ENCODE measurements at places on chromosomes 1 and 21. TPM values are rescaled to one million over a fixed set of nuclear protein-coding genes. Genes with fewer than 3 reads are reported as not detected.

Gene BOLA1
- 11.5 TPM for total RNA-seq

DNA sequence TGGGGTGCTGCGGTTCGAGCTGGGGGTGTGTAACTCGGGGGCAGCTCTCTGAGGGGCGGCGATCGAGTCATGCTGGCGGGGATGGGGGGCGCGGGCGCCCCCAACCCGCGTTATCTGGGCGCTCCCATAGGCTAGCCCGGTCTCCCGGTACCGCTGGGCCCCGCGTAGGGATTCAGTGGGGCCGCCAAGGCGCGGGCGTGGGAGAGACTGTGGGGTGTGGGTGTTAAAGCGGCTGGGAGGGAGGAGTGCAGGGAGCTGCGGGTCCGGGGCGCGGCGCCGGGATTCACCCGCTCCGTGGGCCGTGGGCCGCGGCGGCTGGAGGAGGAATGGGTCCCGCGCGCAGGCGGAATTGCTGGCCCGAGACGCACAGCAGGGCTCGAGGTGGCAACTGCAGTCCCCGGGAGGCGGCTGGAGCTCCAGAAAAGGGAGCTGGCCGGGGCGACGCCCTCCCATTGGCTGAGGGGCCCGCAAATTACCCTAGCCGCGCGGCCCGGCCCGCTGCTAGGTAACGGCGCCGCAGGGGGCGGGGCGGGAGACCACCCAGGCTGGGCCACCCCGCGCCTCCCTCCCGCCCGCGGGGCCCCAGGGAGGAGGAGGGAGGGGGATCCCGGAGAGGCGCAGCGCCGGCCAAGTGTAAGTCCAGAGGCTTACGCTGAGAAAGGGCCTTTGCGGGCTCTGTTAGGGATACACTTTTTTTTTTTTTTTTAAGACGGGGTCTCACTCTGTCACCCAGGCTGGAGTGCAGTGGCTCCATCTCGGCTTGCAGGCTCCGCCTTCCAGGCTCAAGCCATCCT, at the start of gene PTCH2:
TSS of gene PTCH2 (minus strand) at position 392 of the 794 bp plus-strand sequence. CDS start at position 71, 321 bp downstream.
- DNase-seq = peak; percentile 67

GRCh38 chr1:1001057-1001783, 1.3 kb upstream of the HES4 start:
- DNase-seq = no peak

Gene CFHR2
- total RNA-seq = not detected

GRCh38 chr1:200279810-200280411, 129.9 kb downstream of the ZNF281 start:
- no peak for DNase-seq

Gene DPYD
- 91.9 TPM for total RNA-seq

DNA sequence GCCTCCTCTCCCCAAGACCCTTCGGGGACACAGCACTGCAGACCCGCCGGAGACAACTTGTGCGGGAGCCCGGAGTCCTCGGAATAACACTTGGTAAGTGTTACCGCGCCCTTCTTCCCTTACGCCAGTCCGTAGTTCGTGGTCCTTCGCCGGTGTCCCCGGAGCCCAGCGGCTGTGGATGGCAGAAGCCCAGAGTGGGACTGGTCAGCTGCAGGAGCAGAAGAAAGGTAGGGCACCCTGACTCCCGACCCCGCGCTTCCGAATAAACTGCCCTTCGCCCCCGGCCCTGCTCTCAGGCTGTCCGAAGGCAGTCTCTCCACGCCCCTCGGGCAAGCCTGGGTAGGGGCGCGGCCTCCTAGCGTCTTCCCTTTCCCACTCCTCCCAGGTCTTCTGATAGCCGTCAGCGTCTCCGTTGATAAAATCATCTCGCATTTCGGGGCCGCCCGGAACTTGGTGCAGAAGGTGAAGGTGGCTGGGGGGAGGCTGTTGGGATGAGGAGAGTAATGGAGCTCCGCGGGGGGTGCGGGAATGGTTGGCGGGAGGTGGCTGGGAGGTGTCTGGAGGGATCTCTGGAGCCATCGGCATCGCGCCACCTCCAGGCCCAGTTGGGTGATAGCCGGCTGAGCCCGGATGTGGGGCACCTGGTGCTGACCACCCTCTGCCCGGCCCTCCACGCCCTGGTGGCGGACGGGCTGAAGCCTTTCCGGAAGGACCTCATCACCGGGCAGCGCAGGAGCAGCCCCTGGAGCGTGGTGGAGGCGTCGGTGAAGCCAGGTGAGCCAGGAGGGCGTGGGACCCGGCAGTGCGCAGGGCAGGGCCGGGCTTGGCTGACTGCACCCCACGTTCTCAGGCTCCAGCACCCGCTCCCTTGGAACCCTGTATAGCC, 4.3 kb downstream of the RUSC1 start:
- peak; percentile 79 for DNase-seq

Gene SPRR2B
- not detected for total RNA-seq

DNA sequence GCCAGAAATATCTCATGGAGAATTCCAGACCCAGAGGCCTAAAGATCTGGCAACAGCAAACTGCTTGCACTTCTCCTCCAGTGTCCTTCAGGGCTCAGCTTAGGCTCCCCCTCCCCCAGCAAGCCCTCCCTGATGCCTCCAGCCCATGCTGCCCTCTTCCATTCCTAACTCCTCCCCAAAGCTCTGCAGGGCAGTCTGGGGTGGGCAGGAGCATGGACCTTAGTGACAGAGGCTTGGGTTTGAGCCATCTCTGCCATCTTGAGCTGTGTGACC, 436.8 kb downstream of the PTPRU start:
- no peak for DNase-seq

DNA sequence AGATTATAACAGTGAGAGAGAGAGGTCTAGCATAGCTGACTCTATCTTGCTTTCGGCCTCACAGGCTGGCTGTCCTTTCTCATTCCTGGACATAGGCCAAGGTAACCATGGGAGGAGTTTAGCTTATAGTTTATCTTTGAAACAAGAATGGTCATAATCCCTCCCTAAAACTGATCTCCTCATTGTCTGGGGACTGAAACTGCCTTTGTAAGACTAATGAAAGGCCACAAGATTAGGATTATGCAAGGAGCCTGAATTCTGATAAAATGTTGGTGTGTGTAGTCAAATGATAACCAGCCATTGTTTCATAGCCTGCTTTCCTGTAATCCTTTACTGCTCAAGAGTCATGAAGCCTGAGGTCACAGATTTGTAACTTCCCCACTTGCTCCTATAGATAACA, 131.9 kb upstream of the LYPLAL1 start:
- no peak for DNase-seq

Gene INSRR
- total RNA-seq = not detected

Gene TMIGD3
- 9.0 TPM for total RNA-seq

GRCh38 chr21:23939369-23940065, 1667.8 kb downstream of the MRPL39 start:
- no peak for DNase-seq

- DNase-seq = peak; percentile 48
Measured at GRCh38 chr1:58773406-58773840, 10.4 kb downstream of the JUN start.

GRCh38 chr1:61436491-61437120, 288.3 kb downstream of the TM2D1 start:
- DNase-seq = no peak

GRCh38 chr21:29523646-29524045, 224.9 kb downstream of the BACH1 start:
- DNase-seq = no peak

Gene FCER1G
- 283 TPM for total RNA-seq

Gene SLC2A5
- total RNA-seq = 1.7 TPM

DNA sequence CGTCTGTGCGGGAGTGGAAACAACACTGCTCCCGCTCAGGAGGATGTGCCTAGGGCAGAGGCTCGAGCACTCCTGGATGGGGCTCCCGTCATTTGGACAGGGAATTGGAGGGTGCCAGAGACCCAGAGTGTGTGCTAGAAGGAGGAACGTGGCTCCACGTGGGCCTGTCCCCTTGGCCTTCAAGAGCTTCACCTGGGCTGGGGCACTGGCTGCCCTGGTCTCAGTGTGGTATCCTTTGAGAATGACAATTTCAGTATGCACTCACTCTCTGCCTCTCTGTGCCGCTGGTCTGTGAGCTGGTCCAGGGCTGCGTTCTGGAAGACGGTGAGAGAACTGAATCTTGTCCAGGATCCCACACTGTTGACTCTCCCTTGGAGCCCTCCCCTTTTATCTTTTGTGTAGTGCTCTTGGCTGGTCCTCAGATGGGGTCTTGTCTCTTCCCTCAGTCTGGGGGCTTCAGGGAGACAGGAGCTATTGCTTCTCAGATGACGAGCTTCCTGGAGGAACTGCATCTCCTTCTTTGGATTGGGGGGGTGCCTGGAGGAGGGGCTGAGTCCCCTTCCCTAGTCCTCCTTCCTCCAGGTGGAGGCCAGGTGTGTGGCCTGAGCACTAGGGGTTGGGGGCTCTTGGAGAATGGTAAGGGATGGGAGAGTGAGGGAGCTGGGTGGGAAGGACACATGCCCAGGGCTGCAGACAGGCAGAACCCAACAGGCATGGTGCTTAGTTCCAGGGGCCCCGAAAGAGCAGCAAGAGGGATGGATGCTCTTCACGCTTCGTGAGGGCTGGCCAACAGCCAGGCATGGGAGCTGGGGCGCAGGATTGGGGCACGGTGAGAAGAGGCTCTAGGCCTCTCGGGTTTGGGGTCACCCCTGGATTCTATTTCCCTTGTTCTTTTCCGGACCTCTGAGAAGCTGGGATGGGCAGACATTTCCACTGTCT, 14.8 kb upstream of the ETV3L start:
- no peak for DNase-seq

Gene PLA2G2D
- total RNA-seq = 0.27 TPM

DNA sequence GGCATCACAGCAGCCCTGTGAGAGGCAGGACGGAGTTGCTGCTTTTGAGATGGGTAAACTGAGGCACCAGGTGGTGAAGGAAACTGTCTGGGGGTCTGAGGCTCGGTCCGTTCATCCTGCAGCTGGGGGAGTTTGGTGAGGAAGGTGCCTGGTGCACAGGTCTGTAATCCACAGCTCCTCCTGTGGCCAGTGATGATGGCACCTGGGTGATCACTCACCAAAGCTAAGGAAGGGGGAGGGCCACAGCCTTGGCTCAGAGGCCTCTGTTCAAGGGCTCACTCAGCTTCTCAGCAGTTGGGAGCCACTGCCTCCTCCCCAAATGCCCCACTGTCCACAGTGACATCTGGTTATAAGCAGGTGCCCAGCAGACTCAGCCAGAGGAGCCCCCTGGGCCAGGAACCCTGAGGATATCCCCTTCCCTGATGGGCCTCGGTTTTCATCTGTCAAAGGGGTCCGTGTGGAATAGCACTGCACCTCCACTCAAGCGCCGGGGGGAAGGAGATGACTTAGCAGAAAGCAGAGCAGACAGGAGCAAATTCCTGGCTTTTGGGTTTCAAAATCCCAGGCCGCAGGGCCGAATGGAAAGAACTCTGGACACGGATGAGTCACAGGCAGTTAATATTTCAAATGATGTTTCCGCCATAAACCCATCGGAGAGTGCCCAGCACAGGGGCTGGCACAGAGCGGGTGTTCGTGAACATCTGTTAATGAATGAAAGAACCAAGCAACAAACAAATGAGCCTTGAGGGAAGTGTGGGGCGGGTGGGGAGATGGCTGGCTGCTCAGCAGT, 82.8 kb downstream of the DMRTB1 start:
- peak; percentile 32 for DNase-seq

DNA sequence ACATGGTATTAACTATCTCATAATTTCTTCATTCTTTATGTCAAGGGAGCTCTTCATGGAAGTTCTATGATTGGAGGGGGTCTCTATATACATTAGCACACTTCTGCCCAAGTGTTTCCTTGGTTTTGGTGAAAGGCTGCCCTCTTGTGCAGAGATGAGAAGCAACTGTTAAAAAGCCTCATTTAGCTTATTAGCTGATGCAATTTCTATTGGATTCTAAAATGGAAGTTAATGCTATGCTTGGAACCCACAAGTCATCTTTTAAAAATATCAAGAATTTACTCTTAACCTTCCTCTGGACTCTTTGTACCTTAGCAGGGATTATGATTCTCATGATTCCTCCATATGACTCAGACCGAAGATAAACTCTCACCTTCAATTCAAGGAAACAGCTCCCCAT, 328.9 kb downstream of the PTBP2 start:
- DNase-seq = no peak

GRCh38 chr1:243487649-243488227, 231.9 kb downstream of the SDCCAG8 start:
- DNase-seq = no peak

GRCh38 chr1:154695985-154696384, 88.0 kb upstream of the ADAR start:
- no peak for DNase-seq

- DNase-seq = no peak
Measured at GRCh38 chr1:167248707-167249642, 28.3 kb downstream of the POU2F1 start.

GRCh38 chr1:47371016-47371517, 37.5 kb downstream of the CMPK1 start:
- no peak for DNase-seq

Data from lower lobe of right lung (tissue), 2 donors.